ENCODE measurements at places on chromosomes 2 and 18.

- peak; percentile 78 for DNase-seq
These were observed 60.2 kb upstream of the TXNDC2 start for GRCh38 chr18:9825571-9826073.

GRCh38 chr2:111052621-111053020 is 68.1 kb upstream of the BCL2L11 start:
- DNase-seq: no peak

DNA sequence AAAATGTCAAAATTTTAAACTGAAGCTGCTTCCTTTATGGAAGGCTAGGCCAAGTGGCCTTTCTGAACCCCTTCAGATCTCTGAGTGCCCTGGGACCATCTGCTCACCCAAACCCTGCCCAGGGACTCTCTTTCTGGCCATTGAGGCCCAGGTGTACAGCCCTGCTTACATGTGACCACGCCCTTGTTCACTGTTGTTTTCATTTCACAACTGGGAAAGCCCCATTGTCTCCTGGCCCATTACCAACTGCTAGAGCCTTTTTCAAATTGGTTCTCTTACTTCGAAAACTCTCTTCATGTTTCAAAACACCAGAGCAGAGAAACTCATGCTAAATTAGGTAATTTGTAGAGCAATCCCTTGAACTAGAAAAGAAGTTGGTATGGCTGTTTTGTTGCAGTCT is 219.5 kb upstream of the TANK start:
- peak; percentile 77 for DNase-seq

DNA sequence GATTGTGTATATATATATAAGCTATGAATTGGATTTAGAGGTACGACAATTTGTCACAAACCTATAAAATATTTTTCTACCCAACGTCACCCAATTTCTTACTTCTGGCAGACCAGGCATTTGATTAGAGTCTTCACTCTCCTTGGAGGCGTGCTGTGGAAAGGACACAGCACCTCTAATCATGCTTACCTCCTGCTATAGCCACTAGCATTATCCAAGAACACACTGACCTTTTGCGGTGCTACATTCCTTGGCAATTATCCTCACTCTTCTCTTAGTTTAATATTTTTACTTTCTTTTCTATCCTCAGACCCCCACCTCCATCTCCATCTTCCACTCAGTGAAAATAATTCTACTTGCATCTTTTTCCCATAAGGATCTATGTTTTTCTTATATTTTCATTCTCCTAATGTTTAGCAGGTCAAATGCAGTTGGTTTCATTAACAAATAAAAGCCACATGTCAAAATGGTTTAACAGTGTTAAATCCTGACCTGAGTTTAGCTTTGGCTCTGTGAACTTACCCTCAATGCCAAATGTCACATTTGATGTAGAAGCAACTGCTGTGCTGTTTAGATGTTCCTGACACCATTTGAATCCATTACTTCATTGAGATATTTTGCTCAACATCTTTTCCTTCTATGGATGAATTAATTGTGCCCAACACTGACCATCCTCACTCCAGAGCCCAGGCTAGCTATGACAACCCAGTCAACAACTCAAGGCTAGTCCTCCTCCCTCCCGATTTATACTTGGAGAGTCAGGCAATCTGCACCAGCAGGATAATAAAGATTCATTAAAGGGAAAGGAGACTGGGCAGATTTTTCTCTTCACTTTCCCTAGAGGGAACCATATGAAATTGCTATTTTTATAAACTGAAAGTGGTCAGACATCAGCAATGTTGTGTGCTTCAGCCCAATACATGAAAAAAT is 240.5 kb downstream of the MREG start:
- DNase-seq: no peak

DNA sequence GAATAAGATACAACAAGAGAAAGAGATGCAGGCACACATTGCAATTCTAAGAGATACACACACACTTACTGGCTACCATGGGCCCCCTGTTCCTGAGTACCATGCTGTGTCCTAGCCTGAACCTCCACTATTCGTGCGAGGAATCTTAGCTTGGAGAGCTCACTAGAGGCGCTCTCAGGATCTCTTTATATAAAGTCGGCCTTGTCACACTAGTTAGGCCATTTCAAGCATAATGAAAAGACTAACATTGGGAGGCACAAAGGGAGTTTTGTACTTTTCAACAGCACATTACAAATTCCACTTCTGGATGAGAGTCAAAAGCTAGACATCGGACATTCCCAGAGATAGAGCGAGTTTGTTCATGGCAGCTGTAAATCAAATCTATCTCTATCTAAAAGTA is 365.2 kb downstream of the DSEL start:
- DNase-seq: no peak

DNA sequence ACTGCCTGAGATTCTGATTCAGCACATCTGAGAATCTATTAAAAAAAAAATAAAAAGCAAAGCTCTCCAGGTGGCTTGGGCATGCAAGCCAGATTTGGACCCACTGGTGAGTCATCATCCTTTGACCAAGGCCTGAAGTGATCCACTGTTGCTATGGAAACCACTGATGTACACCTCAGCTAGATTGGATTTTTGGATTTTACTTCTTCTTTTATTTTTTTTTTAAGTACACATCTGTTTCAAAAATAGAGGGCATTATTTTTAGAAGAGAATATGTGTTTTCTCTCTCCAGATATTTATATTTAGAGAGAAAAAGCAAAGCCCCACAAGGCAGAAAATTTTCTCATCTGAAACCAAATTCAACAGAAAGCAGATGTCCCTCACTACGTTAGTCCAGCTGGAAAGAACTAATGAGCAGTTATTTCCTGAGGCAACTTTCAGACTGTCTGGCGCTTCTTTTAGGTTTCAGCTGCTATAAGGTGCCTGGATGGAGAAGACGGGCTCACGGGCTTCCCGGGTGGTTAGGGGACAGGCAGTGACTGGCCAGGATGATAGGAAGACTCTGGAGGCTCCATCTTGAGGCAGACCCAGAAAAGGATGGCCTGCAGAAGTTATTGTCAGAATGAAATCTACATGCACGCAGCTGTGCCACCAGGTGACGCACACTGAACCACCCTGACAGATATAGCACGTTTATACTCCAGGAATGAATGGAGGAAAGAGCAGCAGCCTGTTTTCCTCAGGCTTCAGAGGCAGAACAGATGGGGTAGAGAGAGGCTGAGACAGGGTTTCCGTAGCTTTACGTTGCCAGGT is 50.5 kb downstream of the MRPL35 start:
- DNase-seq: peak; percentile 42

GRCh38 chr18:59266886-59267502 is 6.3 kb downstream of the RAX start:
- DNase-seq: no peak

DNA sequence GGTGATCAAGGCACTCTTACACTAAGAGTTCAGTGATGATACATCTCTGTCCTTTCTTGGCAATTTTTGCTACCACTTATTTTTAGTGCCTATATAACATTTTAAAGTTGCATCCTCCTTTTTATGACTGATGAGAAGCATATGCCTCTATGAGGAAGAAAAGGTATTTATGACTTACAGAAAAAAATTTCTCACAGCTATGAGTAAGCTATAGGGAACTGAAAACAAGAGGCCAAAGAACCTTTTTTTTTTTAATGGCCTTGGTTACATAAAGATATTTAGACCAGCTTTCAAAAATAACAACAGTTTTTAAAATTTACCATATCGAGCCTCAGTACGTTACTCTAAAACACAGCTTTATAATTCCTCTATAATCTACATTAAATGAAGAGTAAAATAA is 21.3 kb downstream of the MBD5 start:
- peak; percentile 7 for DNase-seq

- DNase-seq: no peak
These were observed 202.9 kb downstream of the MIB1 start for GRCh38 chr18:21943456-21943855.

- DNase-seq: no peak
These were observed 60.1 kb upstream of the YWHAQ start for GRCh38 chr2:9690716-9691498.

- no peak for DNase-seq
These were observed 3.7 kb upstream of the AFF3 start for GRCh38 chr2:100145893-100146656.

- DNase-seq: peak; percentile 92
These were observed 136.5 kb downstream of the CTIF start for GRCh38 chr18:48675352-48675761.

Data from adipocyte (in vitro differentiated cells).